ENCODE measurements at places on chromosomes 6 and 20.

DNA sequence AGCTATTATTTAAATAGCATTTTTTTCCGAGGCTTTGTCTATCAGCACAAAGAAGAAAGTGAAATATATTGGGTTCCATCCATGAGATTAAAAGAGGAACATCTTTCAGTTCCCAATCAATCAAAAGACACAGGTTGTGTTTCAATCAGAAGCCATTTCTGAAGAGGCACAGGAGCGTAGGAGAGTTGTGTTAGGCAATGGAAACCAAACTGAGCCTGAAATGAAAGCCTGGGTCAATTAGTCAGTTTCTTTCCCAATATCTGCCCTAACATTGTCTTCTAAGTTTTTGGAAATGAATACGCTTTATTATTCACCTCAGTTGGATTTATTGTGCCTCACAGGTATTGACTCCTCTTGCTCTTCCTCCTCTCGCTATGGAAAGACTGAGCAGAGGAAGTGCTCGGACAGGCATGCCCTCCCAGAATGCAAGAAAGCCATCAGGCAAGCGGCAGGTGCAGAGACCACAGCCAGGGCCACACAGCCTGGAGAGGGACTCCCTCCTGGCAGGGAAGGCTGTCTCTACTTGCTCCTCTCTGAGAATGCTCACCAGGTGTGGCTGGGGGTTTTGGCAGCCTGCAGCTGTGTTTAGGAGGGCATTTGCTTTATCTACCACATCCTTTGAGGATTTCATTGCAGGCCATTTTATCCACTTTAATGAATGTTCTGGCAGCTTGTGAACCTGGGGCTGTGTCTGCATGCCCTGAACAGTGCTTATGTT lies 100.8 kb upstream of the NEDD9 start:
- DNase-seq, result no peak

DNA sequence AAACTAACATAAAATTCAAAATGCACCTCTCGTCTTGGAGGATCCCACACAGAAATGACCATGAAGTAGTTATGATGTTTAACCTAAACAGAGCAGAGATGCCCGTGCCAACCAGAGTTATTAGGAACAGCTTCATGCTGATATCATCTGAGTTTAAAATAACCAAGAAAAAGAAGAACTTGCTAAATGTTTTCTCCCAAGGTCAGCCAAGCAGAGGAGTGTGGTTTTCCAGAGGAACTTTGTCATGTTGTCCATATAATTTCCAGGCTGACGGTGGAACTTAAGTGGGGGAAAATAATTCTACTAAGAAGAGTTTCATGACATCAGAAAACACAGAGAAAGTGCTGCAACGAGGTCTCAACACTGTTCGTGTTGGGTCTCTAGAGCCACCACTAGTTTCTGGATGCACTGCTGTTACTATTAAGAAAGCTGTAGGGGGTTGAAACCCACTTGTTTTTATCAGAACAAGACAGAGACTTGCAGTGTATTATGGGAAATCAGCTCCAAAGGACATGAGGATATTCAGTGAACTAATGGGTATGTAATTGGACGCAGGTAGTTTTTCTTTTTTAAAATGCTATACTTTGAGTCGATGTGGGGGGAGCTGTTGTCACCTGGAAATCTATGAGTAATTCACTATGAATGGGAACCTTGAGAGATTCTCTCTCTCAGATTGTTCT lies 5.2 kb downstream of the AGPAT4 start:
- DNase-seq, result no peak

DNA sequence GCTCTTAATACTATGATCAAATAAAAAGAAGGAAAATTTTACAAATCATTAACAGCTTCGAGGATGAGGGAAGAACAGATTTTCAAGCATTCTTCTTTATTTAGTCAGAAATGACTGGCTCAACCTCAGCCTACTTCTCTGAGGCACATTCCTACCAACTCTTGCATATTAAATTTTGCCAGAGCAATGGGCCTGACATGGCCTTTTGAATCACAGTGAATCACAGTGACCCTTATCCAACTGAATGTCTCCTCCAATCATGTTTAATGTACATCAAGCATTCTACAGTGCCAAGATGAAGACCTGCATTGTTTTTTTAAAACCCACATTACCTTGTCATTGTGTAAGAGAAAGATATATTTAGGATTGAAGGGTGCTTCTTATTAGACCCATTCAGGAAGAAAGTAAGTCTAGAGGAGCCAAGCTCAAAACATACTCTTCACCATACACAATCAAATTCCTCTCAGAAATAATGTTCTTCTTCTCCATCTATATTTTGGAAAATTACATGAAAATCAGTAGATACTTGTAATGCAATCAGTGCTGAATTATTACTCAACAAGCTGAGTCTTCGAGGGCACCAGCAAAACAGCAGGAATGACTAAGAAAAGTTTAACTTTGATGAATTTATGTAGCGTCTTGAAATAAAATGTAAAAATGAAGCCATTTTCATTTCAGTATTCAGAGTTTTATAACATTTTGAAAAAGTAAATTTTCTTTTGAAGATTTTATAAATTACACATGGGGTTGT lies 44.1 kb upstream of the MOXD1 start:
- no peak for DNase-seq

GRCh38 chr6:109023356-109023925 lies 71.2 kb downstream of the SESN1 start:
- DNase-seq, result no peak

DNA sequence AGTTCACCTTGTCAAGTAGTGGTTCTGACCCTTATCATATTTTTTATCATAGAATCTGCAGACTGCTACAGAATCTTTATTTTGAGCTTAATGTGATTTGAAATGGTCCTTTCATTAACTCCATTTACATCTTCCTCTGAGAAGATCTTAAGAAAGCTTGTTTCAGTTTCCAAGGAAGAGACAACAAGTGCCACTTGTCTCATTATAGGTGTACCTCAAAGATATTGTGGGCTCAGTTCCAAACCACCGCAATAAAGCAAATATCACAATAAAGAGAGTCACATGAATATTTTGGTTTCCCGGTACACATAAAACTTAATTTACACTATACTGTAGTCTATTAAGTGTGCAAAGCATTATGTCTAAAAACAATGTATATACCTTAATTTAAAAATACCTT lies 66.4 kb upstream of the ATXN1 start:
- DNase-seq, result no peak

DNA sequence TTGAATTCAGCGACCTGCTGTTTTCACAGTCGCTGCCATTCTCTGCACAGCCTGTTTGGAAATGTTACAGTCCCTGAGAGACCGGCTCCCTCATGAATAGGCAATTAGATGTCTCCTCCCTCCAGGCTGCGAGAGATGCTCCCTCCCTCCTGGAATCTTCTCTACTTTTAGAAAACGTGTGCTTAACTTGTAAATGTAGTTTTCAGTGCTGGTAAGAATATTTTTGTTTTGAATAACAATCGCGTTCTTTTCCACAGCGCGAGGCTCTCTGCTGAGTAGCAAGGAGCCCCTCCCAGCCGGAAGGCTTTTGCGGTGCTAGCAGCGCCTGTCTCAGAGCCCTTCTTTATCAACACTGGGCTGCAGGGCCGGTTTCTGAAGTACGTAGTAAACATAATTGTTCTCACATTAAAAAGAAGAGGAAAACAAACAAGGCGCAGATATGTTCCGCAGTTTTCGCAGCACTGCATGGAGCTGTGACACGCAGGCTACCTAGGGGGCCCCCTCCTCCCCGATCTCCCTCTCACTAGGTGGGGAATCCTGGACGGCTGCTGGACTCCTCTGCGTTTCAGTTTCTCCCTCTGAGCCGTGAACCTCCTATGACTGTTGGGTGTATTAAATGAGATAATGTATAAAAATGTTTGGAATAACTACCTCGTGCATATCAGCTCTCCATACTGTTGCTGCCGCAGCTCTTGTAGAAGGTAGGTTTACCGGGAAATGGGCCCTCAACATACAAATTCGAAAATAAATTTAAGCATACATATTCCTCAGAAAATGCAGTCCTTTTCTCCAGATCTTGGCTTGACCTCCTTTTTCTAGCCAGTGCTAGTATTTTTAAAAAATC lies 79.0 kb upstream of the SPACA1 start:
- DNase-seq, result no peak

DNA sequence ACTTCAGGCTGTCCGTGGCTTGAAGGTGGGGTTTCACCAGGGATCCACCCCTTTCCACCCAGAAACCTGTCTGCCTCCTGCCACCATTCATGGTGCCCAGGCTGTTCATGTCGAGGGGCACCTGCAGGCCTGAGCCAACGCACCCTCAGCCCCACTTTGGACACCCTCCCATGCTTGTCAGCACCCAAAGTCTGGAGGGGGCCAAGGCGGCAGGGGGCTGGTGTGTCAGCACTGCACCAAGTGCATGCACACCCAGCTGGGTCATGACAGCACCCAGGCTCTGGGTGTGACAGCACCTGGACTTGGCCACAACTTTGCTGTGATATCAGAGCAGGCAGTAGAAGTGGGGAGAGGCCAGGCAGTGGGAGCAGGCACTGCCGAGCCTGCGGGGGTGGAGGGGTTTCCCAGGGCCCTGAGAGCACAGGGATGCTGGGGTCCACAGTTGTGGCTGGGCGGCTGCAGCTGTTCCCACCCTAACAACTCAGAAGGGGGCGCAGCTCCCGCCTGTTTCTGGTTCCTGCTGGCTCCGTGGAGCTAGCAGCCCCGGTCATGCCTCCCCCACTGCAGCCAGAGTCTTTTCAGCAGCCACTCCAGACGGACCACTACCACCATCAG lies 33.3 kb upstream of the GRM4 start:
- no peak for DNase-seq

DNA sequence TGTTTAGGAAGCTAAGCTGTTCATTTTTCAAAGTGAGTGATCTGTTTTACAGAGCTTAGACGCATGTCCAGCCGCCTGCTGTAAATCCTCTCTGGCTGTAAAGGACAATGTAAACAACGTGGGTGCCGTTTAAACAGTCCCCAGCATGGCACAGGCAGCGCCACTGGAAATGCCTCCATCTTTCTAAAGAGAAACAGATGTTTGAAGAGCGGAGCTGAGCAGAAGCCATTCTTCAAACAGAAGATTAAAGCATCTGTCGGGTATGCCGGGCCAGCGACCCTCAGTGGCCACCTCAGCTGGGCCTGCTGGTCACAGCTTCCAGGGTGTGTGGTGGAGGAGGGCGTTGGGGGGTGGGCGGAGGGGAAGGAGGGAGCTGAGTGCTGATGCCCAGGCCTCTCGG lies 138.6 kb downstream of the ERMARD start:
- no peak for DNase-seq

DNA sequence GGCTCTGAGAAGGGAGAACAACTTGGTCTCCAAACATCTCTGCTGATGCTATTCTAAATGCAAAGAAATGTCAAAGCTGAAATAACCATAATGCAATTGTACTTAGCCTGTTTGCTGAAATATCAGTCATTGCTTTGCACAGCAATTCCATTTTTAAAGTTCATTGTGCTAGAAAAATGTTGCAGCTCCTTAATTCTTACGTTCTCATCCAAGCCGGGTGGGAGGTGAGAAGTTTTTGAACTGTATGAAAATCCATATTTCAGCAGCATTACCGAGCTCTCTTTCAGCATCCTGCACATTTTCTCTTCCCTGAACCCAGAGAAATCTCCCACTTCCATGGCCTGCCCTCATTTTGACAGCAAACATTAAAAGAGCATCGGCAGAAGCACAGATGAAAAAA lies 630.0 kb downstream of the PTPRT start:
- DNase-seq, result no peak

GRCh38 chr20:59331721-59332329 lies 31.4 kb downstream of the EDN3 start:
- no peak for DNase-seq

DNA sequence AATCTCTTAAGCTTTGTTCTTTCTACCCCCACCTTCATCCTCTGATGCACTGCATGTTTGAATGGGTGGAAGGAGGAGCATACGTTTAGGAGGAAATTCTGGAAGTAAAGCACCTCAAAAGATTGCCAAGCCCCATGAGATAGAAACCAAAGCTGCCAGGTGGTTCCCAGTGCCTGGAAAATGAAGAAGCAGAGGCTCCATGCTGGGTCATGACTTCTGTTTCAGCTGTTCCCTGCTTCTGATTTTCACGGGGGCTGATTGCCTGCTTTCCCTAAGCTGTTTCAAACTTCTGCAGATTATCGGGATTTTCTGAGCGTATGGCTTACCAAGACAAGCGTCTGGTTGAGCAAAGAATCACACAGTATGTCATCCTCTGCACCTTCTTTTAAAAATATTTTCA lies 87.5 kb upstream of the SYNDIG1 start:
- DNase-seq, result no peak

DNA sequence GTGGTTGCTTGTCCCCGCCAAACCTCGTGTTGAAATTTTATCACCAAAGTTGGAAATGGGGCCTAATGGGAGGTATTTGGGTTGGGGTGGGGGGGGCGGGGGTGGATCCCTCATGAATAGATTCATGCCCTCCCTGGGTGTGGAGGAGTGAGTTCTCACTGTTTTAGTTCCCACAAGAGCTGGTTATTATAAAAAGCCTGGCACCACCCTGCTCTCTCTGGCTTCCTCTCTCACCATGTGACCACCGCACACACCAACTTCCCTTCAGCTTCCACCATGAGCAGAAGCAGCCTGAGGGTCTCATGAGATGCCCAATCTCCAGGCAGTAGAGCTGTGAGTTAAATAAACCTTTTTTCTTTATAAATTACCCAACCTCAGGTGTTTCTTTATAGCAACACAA lies 111.3 kb downstream of the PRDM1 start:
- no peak for DNase-seq

DNA sequence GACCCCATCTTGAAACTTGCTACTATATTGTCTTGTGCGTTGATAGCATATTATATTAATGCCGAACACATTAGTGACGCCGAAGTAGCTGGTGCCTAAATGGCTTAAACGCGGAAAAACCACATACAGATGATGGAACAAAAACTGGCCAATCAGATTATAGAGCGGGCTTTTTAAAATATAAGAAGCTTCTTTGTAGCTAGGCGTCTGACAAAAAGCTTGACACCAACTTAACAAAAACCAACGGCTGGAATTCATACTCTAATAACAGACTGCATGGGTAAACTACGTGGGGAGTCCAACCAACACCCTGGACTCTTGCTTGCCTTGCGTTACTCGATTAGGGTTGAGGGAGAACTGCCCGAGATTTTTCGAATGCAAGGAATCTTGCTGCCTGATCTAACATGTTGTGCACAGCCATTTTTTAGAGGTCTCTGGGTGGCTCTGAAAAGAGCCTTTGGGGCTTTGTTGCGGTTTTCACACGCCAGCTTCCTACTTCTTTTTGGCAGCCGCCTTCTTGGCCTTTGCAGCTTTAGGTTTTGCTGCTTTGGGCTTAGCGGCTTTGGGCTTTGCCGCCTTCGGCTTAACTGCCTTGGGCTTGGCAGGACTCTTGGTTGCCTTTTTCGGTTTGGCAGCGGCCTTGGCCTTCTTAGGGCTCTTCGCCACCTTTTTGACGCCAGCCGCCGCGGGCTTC lies 45.7 kb downstream of the OR2B2 start:
- no peak for DNase-seq

GRCh38 chr20:49593466-49594142 lies 25.7 kb upstream of the PTGIS start:
- DNase-seq, result no peak

GRCh38 chr6:31308050-31308844 lies 36.4 kb upstream of the HLA-C start:
- no peak for DNase-seq

DNA sequence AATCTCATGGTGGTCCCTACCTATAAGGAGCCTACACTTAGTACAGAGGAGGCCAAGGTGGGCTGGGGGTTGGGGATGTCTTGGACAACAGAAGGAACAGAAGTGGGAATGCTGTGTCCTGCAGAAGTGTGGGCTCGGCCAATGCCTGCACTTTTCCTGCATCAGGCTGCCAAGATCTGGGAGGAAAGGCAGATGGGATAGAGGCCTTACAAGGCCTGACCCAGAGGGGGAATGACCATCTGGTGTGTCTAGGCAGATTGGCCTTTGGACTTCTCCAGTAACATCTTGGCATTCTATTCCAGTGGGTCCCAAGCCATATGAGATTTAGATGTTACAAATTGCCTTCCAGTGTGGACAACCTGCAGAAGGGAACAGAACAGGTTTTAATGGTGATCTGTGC lies 124.7 kb upstream of the GPR6 start:
- no peak for DNase-seq
